NCI-H2171 (cell line): ENCODE measurements at places on chromosomes 3 and 15.

- no peak for DNase-seq
Observed at GRCh38 chr3:70731046-70731445, 418.6 kb upstream of the MDFIC2 start.

DNA sequence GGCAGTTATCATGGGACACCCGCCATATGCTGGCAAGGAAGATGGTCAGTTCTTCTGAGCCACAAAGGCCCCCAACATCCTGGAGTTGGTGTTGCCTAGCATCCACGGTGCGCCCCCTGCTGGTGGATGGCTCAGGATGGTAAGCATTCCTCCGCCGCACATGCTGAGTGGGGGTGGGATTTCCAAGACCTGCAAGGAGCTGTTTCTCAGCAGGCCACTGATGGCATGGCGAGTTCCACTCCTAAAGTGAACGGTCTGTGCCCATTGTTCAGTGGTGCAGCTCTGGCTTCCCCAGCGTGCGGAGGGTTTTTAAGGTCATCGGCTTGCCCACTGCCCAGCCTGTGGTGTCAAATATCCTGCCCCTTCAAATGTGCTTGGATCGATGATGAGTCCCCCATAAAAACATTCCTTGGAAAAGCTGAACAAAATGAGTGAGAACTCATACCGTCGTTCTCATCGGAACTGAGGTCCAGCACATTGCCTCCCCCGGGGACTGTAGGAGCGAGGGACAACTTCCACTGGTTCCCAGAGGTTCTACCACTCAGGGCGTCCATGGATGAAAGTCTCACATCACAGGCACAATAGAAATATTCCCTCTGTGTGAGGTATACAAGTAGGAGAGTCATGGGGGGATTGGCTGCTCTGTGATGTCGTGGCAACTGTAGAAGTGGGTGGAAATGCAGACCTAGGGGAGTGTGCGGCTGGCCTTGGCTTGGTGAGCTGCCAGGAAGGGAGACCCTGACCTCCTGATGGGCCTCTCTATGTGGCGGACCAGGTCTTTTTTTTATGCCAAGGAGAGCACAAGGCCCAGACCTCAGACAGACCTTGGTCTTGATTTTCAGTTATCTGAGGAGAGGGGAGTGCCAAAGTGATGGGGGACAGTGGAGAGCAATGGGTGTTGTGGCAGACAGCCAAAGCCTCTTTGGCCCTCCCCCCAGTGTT is 102.0 kb downstream of the SNRPN start:
- DNase-seq = no peak

DNA sequence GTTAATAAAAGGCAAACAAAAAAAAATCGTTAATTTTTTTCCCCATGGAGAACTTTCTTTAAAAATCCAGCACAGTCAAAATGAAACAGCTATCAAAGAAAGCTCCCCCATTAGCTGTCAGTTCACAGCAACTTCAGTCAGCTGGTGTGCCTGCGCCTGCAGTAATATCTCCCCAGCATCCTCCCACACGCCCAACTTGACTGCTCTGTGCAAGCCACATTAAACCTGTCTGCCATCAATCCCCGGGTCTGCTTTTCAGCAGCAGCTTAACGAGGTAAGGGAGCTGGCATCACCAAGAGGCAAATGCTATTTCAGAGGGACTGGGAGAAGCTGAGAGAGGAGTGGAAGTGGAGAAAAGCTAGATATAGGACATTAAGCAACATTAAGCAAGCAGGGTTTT is 337.5 kb downstream of the GAP43 start:
- DNase-seq = peak; percentile 49

- DNase-seq = no peak
Observed at GRCh38 chr3:138688871-138689299, 80.3 kb downstream of the FAIM start.

DNA sequence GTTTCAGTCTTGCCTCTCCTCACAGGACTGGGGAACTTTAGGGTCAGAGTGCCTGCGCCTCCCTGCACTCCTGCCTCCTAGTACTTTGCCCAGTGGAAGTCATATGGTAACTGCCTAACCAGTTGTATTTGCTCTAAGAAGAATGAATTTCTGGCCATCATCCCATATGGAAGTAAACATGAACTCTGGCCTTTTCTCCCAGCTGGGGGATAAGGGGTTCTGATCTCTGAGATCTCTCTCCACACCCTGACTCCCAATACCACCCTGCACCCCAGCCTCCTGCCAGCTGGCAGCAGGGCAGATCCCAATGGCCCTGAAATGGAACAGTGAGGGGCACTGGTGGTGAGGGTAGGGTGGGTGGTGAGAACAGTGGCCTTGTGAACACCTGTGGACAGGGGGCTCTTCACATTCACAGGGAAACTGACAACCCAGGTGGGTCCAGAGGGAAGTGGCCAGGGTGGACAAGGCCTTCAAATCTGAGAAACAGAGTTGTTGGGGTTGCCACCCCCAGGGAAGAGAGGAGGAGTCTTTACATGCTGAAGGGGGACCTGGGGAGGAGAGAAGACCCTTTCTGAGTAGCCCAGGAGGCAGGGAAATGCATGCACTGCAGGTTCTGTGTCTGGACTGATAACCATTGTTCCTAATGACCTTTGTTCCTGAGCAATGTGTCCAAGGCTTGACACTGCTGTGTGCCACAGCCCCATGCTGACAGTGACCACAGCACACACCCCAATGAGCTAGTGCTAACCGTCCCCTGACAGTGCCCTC is 36.9 kb downstream of the RHCG start:
- DNase-seq = no peak

- DNase-seq = no peak
Observed at GRCh38 chr3:181561139-181562031, 150.3 kb upstream of the SOX2 start.

DNA sequence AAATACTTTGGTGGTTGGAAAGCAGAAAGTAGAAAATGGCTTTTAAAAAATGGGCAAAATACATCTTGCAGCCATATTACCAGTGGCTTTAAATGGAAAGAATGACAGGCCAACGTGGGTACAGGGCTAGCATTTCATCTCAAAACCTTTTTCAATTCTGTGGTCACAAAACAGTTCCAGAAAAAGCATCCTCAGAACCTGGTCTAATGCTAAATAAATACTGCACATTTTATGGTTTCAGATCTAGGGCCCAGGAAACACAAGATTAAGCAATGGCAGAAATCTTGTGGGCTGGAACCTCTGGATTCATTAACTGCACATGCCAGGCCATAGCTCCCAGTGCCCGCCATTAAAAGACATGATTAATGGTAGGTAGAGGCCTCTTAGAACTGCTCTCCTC is 470.2 kb upstream of the RASGRP1 start:
- no peak for DNase-seq

DNA sequence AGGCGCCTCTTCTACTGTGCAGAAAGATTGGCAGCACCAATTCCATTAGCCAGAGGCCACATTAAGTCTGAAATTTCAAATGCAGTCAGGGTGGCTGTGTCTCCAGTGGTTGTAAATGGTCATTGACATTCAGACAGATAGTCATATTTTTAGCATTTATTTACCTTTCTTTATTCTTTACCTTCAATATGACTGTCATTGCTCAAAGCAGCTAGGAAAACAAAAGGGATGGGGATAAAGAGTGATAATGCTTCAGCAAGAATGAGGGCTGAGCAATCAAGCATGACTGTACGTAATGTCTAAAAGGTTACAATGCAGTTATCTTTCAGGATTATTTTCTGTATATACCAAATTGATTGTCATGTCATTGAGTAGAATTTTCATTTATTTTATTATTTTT is 360.4 kb downstream of the EFHB start:
- DNase-seq = no peak

- no peak for DNase-seq
Observed at GRCh38 chr3:171586274-171586673, 126.1 kb upstream of the TNIK start.

DNA sequence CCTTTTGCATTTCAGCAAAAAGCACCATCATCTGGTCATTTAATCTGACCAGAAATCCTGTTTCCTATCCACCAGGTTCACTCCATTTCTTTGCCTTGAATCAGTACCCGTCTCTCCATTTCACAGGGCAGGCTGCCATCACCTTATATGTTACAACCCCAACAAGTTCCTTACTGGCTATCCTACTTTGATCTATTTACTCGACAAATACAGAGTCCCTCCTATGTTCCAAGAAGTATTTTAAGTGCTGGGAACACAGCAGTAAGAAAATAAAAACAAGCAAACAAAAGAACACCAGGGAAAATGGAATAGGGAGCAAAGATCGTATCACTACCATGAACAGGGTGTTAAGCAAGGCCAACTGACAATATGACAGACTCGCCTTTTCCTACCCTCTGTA is 295.2 kb upstream of the WNT5A start:
- DNase-seq = no peak

GRCh38 chr3:59426821-59427565 is 377.2 kb upstream of the CFAP20DC start:
- no peak for DNase-seq

- no peak for DNase-seq
Observed at GRCh38 chr3:172129498-172129849, 90.1 kb downstream of the FNDC3B start.

GRCh38 chr3:151379083-151379734 is 5.3 kb downstream of the P2RY12 start:
- DNase-seq = no peak

- no peak for DNase-seq
Observed at GRCh38 chr3:45100981-45101407, 45.2 kb downstream of the CDCP1 start.

DNA sequence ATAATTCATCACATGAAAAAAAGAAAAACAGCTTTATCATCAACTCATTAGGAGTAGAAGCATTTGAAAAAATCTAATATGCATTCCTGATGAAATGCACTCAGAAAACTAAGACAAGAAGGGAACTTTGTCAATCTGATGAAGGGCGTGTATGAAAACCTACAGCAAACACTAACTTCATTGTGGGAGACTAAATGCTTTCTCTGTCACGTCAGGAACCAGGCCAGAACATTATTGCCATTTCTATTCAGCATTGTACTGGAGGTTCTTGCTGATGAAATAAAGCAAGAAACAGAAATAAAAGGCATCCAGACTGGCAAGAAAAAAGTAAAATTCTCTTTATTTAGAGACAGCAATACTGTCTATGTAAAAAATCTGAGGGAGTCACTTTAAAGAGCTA is 235.2 kb downstream of the GABRB3 start:
- DNase-seq = no peak

DNA sequence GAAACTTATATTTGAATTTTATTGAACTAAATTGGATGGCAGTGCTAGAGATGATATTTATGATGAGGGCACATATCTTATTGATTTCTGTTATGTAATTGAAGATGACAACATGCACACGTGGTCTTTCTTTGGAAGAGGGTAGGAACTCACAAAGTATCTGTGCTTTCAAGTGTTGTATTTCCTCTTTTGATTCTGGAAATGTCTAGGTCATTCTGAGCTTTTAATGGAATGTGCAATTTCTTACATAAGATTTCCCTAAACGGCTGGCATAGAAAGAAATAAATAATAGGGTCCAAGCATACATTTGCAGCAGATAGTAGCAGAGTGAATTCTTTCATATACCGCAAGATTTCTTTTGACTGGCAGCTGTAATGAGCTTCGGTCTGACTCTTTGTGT is 10.1 kb upstream of the GPR171 start:
- DNase-seq = no peak

DNA sequence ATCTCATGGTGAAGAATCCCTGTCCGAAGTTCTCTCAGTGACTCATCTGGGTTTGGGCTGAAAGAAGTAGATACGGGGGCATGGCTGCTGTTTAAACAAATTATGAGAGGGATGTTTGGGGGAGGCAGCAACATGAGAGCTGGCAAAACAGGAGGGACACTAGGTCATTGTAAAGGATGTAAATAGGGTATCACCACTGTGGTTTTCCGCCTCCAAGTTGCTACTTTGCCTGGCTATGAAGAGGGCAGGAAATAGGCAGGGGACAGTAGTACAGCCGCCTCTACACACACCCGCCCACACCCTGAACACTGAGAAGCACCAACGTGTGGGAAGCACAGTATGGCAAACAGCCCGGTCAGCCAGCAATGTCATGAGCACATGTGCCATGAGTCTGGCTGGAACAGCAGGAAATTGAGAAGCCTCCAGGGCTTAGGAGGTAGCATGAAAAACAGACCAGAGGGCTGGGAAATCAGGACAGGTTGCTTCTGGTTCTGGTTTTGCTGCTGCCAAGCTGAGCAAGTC is 17.1 kb downstream of the HEXA start:
- no peak for DNase-seq

GRCh38 chr3:141405025-141405424 is 36.7 kb downstream of the ZBTB38 start:
- no peak for DNase-seq

DNA sequence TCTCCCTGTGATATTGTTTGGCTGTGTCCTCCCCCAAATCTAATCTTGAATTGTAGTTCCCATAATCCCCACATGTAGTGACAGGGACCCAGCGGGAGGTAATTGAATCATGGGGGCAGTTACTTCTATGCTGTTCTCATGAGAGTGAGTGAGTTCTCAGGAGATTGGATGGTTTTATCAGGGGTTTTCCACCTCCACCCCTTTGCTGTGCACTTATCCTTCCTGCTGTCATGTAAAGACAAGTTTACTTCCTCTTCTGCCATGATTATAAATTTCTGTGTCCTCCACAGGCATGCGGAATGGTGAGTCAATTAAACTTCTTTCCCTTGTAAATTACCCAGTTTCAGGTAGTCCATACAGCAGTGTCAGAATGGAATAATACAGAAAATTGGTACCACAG is 24.7 kb downstream of the TUSC7 start:
- DNase-seq = no peak

GRCh38 chr3:169699070-169699469 is 35.6 kb upstream of the MECOM start:
- no peak for DNase-seq

- no peak for DNase-seq
Observed at GRCh38 chr3:151011427-151011826, 38.9 kb upstream of the CLRN1 start.

GRCh38 chr15:90231028-90232017 is 2.4 kb downstream of the CIB1 start:
- DNase-seq = no peak

GRCh38 chr3:35900079-35900478 is 260.8 kb downstream of the ARPP21 start:
- DNase-seq = no peak

DNA sequence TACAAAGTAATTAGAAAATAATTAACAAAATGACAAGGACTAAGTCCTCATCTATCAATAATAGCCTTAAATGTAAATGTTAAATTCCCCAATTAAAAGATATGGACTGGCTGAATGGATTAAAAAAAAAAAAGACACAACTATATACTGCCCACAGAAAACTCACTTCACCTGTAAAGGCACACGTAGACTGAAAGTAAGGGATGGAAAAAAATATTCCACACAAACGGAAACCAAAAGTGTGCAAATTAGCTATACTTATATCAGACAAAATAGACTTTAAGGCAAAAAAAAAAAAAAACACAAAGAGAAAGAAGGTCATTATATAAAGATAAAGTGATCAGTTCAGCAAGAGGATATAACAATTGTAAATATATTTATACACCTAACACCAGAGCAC is 111.4 kb upstream of the ZBED2 start:
- no peak for DNase-seq
